Stimulated activated effector memory CD8-positive, alpha-beta T cell treated with anti-CD3 and anti-CD28 coated beads, Interleukin-12 subunit alpha, Interleukin-12 subunit beta, amount 100 ng/mL, for 72 hours (primary cell): ENCODE measurements at places on chromosomes 11 and 22.

DNA sequence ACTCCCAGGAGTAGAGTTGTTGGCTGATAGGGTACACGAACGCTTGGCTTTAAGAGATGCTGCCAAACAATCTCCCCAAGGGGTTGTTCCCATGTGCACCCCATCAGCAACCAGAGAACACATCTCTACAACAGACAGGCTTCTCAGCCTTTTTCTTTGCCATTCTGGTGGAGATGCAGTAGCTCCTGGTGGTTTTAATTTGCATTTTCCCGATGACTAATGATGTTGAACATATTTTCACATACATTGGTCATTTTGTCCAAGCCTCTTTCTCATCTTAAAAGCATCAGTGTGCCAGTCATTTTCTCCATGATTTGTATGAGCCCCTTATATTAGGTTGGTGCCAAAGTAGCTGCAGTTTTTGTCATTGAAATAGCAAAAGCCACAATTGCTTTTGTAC lies 21.8 kb downstream of the DHCR7 start:
- DNase-seq, result no peak

GRCh38 chr11:86670911-86671310 lies 1.5 kb downstream of the ME3 start:
- DNase-seq, result no peak

DNA sequence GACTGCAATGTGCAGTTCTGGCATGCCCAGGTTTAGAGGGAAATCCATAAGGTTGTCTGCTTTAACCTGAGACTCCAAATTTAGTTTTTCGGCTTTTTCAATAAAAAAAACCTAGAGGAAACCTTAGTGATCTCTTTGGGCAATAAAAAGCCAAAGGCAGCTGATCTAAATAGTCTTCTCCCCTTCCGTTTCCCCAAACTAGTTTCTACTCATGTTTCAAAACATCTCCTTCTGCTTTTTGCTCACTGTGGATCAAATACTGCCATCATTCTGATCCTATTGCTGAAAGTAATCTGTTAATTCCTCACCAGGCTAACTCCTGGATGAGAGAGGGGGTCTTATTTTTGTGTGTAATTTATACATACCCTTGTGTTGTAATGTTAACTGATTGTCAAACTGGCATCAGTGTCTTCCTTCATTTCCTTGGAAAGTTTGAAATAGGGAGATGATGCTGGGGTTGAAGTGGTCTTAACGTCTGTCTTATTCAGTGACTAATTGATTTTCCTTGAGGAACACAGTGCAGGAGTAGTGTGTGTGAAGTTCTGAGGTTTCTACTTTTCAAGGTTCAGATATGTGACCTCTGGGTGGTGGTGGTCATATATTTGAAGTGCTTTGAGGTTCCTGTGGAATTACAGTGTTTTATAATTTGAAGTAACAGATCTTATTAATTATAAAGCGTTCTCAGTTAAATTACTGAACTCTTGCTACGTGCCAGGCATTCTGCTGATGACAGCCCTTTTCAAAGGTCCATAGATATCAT lies 55.0 kb downstream of the ARHGAP42 start:
- no peak for DNase-seq

DNA sequence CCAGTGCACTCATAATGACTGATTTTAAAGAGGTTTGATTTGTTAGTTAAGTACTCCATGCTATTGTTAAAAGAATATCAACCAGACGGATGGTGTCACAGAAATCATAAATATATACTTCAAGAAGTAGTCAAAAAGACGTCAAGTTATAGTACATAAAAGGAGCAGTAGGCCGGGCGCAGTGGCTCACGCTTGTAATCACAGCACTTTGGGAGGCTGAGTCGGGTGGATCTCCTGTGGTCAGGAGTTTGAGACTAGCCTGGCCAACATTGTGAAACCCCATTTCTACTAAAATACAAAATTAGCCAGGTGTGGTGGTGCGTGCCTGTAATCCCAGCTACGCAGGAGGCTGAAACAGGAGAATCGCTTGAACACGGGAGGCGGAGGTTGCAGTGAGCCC lies 721.7 kb downstream of the JRKL start:
- DNase-seq, result no peak

DNA sequence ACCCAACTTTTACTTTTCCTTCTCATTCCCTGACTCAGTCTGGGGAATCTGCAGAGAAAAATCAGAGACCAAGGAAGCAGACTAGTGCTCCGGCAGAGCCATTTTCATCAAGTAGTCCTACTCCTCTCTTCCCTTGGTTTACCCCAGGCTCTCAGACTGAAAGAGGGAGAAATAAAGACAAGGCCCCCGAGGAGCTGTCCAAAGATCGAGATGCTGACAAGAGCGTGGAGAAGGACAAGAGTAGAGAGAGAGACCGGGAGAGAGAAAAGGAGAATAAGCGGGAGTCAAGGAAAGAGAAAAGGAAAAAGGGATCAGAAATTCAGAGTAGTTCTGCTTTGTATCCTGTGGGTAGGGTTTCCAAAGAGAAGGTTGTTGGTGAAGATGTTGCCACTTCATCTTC lies 37.2 kb downstream of the KMT2A start:
- no peak for DNase-seq
